Astrocyte (in vitro differentiated cells and primary cell): ENCODE measurements at places on chromosomes 7 and 10. TPM values are rescaled to one million over a fixed set of nuclear protein-coding genes. Genes with fewer than 3 reads are reported as not detected.

The BLNK gene
- total RNA-seq: not detected in 2 replicates

The KCND2 gene
- total RNA-seq: 0.24 and 0.30 TPM in 2 replicates

The C10orf67 gene
- total RNA-seq: 0.27 and 0.46 TPM in 2 replicates

The SFXN3 gene
- 59.2 and 68.3 TPM in 2 replicates for total RNA-seq

The METTL27 gene
- total RNA-seq: 2.1 and 2.5 TPM in 2 replicates

The MSMB gene
- not detected in 2 replicates for total RNA-seq

The CDHR1 gene
- 0.41 and 0.75 TPM in 2 replicates for total RNA-seq

The CCDC172 gene
- total RNA-seq: not detected in 2 replicates

The VSTM2A gene
- total RNA-seq: 0.20 TPM in 1 of 2 replicates, not detected in the other

The SCIN gene
- 0.27 TPM in 1 of 2 replicates, not detected in the other for total RNA-seq

The MPLKIP gene
- 30.8 and 32.0 TPM in 2 replicates for total RNA-seq

The PNLIPRP2 gene
- not detected in 2 replicates for total RNA-seq

The PLAC9 gene
- 1.5 and 2.3 TPM in 2 replicates for total RNA-seq

The HOXA1 gene
- total RNA-seq: 0.23 TPM in 1 of 2 replicates, not detected in the other

The HOXA9 gene
- total RNA-seq: not detected in 2 replicates

The KIF11 gene
- 2.8 and 4.7 TPM in 2 replicates for total RNA-seq

The GTF2IRD1 gene
- total RNA-seq: 19.3 and 20.4 TPM in 2 replicates

The CFAP58 gene
- 0.82 and 0.86 TPM in 2 replicates for total RNA-seq

The SRI gene
- 132 and 139 TPM in 2 replicates for total RNA-seq

The DDX56 gene
- 65.6 and 75.6 TPM in 2 replicates for total RNA-seq

The NEUROD6 gene
- total RNA-seq: not detected in 2 replicates

The POLL gene
- total RNA-seq: 27.8 and 28.6 TPM in 2 replicates

The AQP1 gene
- 6.7 and 10.0 TPM in 2 replicates for total RNA-seq

The RET gene
- total RNA-seq: 0.79 and 1.1 TPM in 2 replicates

The IQCE gene
- total RNA-seq: 13.1 and 13.8 TPM in 2 replicates

The DENND11 gene
- total RNA-seq: 9.8 and 10.5 TPM in 2 replicates

The SPDYE5 gene
- not detected in 2 replicates for total RNA-seq

The IDI2 gene
- not detected in 2 replicates for total RNA-seq

The SLC13A1 gene
- not detected in 2 replicates for total RNA-seq

The LIPM gene
- total RNA-seq: not detected in 2 replicates

The LRRC17 gene
- total RNA-seq: 61.2 and 63.4 TPM in 2 replicates

The EPO gene
- not detected in 2 replicates for total RNA-seq

The CYP2C19 gene
- not detected in 2 replicates for total RNA-seq

The INMT gene
- total RNA-seq: 0.09 TPM in 1 of 2 replicates, not detected in the other

The IFIT1B gene
- not detected in 2 replicates for total RNA-seq

The RSPH10B2 gene
- total RNA-seq: 0.29 and 0.59 TPM in 2 replicates

The CFAP69 gene
- total RNA-seq: 1.1 and 2.0 TPM in 2 replicates

The EGR2 gene
- 12.1 and 22.9 TPM in 2 replicates for total RNA-seq

The RAB19 gene
- 0.50 TPM in 1 of 2 replicates, not detected in the other for total RNA-seq
